ENCODE measurements at places on chromosomes 2 and 18. TPM values are rescaled to one million over a fixed set of nuclear protein-coding genes. Genes with fewer than 3 reads are reported as not detected.

GRCh38 chr2:100721693-100722092 is 98.2 kb upstream of the NPAS2 start:
- DNase-seq = no peak

GRCh38 chr18:4797002-4797685 is 342.0 kb upstream of the DLGAP1 start:
- DNase-seq = no peak

DNA sequence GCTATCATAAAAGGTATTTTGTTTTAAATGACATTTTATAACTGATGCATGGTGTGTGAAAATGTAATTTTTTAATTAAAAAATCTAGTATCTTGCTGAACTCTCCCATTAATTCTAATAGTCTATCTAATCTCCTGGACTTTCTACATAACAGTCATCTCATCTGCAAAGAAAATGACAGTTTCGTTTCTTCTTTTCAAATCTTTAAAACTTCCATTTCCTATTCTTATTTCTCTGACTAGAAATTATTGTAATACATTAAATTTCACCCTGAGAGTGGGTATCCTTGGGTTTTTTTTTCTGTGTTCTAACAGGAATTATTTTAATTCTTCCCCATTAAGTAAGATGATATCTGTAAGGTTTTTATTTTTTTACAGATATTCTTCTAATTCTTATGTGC is 120.1 kb downstream of the KCNF1 start:
- no peak for DNase-seq

DNA sequence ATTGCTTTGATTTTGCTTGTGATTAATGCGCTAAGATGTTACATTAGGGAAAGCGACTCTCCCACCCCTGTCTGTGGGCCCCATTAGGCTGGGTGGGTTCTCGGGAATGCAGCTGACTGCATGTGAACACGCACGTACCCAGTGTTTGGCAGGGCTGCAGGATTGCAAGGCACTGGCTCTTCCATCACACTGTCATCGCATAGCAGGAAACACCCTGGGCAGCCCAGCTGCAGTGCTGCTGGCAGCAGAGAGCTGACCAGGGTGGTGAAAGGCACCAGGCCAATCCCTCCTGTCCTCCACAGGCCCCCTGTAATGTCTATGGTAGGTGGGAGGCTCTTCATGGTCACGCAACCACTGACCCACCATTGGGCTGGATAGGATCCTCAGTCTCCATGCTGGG is 34.4 kb upstream of the FZD7 start:
- no peak for DNase-seq

DNA sequence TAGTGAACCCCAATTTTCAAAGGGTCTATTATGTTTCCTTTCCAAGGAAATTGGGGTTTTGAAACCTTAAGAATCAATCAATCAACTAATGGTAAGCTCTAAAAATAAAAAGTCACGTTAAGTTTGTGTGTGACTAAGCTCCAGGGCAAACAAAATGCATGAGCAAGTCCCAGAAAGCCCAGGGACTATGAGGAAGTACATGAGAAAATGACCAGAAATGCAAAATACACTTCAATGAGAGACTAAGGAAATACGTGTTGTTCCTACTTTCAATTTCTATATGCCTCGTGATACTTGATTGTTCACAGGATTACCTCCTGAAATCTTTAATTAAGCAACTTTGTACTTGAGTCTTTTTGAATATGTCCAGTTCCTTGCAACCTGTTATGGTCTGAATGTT is 684.4 kb upstream of the SYT4 start:
- no peak for DNase-seq

GRCh38 chr2:86783615-86784339 is 6.9 kb downstream of the CD8A start:
- DNase-seq = no peak

DNA sequence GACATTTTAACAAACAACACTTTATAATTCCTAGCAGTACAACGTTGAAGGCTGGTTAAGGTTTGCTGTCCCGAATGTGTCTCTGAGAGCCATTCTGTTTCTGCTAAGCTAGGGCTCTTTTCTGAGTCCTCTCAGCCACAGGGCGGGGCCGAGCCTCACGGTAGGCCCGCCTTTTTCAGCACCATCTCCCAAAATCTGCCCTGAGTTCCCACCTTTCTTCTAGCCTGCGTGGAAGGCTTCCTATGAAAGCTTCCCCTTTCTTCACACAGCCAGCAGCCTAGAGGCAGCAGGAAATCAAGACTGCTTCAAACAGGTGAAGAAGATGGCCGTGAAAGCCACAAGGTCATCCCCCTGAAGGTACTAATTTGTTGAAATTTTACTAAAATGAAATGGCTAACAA is 255.5 kb downstream of the CDH2 start:
- no peak for DNase-seq

RESP18 gene
- total RNA-seq = not detected

TMEM17 gene
- 1.3 TPM for total RNA-seq

- no peak for DNase-seq
Observed at GRCh38 chr2:141927536-141927935, 203.3 kb downstream of the LRP1B start.

DNA sequence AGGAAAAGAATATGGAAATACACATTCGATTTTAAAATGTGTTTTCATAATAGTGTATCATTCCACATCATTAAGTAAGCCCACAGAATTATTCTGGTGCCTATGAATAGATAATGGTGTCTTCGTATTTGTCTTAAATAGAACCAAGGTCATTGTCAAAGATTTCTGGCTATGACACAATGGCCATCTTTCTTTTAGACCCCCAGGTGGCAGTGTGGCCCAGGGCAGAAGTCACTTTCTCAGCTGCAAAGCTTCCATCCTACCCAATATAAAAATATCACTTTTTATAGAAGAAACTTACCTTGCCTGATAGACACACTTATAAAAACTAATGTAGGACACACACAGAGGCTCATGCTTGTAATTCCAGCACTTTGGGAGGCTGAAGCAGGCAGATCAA is 57.5 kb downstream of the ZRANB3 start:
- DNase-seq = no peak

DSG4 gene
- not detected for total RNA-seq

VSNL1 gene
- 0.28 TPM for total RNA-seq

DNA sequence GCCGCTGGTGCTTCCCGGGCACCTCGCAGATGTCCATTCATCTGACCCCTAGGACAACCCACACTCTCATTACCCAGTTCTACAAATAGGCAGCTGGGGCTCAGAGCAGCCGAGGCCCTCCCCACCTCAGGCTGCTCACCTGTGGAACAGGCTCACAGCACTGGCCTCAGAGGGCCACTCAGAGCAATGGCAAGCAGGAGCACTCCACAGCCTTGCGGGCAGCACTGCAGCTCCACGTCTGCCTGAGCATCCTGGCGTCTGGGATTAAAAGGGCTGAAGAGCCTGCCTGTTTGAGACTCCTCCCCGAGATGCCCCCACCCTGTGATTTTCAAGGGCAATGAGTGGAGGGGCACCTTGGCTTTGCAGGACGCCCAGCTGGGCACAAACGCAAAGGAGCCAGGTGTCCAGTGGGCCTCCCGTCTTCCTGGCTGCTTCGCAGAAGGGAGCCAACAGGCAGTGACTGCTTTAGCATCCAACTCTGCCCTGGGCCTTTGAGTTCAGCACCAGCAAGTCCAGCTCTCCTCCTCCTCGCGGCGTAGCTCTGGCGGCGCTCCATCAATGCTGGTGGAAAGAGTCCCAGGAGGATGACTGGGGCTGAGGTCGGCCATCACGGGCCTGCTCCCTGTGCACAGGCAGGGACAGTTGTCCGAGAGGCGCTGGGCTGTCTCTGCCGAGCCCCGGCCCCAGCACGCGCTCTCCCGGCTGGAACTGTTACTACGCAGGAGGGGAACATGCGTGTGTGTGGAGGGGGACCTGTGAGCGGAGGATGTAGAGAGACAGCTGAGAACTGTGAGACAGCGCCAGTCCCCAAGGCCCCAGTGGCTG is 297.2 kb downstream of the NDUFA10 start:
- DNase-seq = no peak

GRCh38 chr18:11066038-11066437 is 83.3 kb downstream of the PIEZO2 start:
- no peak for DNase-seq

DNA sequence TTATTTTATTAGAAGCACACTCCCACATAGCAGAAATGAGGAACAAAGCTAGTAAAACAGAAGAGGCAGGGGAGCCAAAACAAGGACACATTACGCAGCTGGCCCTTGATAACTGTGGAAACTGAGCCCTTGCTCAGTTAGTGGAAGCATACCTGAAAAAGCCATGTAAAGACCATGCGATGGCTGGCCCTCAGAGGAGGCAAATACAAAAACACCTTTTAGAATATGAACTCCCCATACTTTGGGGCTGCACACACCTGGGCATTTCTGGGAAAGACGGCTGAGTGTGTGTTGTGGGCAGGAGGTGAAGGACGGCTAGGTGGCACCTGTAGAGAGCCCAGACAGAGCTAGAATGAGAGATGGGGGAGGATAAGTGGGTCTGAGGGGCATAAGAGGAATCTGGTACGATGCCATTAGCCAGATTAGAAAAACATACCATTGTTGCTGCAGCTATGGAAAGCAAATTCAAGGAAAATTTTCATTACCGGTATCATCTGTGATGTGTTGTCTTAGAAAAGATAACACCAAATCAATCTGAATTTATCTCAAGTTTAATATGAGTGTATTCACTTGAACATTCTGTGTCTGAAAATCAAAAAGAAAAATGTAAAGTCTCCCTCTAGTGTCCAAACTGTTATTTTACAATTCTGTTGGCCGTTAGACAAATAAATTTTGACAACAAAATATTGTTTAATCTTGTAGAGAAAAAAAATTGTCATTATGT is 45.2 kb upstream of the SULT1C3 start:
- DNase-seq = no peak

DNA sequence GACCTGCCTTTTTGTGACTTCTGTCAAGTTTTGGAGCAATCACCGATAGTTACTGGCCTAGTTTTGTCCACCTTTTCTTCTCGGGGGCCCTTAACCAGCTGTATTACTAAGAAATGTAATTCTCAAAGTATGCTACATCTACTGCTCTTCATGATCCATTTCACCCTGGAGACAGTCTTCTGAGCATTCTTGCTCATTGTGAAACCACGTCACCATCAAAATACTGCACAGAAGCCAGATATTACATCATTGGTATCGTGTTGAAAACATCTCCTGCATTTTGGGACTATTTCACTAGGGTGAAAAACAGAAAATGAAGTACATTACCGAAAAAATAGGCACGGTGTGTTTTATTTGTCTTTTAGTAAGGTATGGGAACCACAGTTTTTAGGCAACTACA is 11.7 kb downstream of the LYPD6B start:
- no peak for DNase-seq

DNA sequence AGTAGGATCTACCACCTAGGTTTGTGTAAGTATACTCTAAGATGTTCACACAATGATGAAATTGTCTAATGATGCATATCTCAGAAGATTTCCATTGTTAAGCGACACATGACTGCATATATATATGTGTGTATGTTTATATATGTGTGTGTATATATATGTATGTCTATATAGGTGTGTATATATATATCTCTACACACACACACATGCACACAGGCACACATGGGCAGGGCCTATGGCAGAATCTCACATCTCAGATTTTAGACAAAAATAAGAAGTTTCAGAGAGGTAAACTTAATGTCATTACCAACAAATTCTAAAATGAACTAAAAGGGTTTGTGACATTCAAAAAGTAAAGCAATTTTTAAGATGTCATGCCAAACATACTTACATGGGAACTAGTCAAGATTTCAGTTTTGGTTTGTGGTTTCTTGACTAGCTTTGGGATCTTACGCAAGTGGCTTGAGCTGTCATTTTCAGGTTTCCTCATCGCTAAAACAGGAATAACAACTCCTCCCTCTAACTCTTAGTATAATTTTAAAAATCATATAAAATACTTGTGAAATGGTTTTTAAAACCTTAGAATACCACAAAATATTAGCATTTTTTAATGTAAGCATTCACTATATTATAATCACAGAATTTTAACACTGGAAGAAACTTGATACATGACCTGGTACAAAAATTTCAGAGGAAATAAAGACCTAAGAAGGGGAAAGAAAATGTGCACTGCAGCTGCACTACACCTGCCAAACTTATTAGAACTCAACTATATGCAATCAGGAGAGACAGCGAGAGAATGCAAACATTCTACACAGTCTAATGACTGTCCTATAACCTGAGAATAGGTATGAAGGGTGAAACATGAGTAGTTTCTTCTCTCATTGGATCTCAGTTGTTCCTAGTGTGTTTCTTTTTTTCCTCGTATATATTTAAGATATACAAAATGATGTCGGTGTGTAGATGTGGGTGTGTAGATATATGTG is 75.7 kb downstream of the TTC21B start:
- DNase-seq = no peak

DNA sequence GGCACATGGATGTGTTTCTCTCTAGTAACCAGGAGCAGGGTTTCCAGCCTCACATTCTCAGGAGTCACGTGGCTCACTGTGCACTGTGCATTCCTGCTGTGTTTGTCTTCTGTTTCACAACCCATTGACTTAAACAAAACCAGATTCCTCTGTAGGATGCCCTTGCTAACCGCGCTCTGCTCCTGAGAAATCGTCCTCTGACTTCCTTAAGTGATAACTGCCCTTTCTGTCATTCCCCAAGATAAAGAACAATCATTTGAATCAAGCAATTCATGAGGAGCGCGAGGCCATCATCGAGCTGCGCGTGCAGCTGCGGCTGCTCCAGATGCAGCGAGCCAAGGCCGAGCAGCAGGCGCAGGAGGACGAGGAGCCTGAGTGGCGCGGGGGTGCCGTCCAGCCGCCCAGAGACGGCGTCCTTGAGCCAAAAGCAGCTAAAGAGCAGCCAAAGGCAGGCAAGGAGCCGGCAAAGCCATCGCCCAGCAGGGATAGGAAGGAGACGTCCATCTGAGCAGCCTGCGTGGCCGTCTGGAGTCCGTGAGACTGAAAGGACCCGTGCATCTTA is 60.2 kb downstream of the RALBP1 start:
- DNase-seq = no peak

DNA sequence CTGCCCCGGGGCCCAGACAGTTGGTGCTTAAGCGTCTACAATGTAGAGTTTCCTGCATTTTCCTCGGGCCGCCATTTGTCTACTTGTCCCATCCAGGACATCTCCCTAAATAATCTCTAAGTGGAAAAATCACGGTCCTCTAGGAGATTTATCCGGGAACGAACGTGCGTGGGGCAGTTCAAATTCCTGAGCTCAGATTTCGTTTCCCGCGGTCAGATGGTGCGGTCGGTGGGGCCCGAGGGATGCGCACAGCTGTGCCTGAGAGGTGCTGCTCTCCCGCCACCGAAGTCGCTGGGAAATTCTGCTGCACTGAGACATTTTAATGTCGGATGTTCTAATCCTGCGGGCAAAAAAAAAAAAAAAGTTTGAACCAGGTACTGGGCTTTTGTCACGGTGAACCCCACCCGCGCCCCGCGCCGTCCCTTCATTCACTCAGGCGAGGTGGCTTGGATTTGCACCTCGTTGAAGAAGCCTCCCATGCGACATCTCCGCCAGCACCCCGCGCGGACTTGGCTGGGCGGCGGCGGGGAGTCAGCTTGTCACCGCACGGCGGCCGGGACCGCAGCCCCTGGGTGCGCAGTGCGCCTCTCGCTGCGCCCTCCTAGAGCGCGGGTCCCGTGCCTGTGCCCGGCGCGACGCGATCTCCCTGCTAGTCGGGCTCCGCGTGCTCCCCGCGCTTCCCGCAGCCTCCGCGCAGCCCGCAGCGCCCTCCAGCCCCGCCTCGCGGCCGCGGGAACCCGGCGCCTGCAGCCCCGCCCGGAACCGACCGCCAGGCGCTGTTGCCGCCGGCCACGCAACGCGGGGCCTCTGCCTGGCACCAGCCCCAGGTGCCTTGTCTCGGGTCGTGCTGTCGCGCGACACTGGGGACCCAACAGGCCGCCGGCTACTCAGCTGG is 191.9 kb upstream of the TCF4 start:
- peak; percentile 21 for DNase-seq

DNAJC5G gene
- not detected for total RNA-seq

CREG2 gene
- total RNA-seq = 0.12 TPM

- DNase-seq = no peak
Observed at GRCh38 chr2:136171223-136171622, 53.3 kb upstream of the CXCR4 start.

All from pancreas (tissue), 10 donors.